Amygdala (tissue), 56 donors: ENCODE measurements at places on chromosomes 2 and 18.

DNA sequence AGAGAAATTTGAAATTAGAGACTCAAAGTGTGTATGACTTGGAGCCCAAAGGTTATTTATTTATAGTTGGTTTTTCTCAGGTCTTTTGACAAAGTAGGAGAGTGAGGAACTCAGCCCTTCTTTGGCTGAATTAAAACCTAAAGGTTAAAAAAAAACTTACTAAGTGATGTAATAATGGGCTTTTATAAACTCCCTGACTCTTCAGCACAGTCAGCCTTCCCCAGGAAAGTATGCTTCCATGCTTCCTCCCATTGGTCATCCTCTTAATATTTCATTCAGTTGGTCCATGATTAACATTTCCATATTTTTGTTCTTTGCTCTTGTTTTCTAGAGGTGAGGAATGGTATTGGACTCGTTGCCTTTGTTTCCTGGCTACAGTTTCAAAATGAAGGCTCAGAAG is 7.2 kb downstream of the ARPC2 start:
- DNase-seq, result no peak

DNA sequence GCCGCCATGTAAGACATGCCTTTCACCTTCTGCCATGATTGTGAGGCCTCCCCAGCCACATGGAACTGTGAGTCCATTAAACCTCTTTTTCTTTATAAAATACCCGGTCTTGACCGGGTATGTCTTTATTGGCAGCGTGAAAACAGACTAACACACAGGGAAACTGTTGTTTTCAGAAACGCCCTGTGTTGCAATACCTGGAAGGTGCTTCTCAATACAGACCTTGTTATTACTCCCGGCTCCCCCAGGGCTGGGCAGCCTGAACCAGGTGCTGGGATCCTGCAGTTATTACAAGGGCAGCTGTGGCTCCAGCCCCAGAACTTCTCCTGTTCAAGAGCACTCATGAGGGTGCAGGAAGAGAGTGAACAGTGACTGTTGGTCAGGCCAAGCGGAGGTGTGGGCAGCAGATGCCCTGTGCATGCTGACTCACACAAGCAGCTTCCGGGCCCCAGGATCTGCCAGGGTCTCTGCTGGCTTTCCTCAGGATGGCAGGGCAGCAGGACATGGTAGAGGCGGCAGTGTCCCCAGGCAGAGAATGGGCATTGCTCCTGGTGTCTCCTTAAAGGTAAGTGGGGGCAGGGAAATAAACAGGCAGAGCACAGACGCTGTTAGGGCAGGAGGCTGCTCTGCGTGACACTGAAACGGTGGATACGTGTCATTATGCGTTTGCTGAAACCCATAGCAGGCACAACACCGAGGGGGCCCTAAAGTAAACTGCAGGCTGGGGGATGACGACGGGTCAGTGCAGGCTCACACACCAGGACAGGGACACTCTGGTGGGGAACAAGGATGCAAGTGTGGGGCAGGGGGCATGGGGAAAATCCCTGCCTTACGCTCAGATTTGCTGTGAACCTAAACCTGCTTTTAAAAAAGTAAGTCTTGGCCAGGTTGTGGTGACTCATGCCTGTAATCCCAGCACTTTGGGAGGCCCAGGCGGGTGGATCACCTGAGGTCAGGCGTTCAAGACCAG is 89.1 kb downstream of the NDUFA10 start:
- DNase-seq, result no peak

- DNase-seq, result no peak
These were observed 4.9 kb upstream of the SIX2 start for GRCh38 chr2:45014016-45014702.

GRCh38 chr2:119059287-119059686 is 99.3 kb downstream of the C1QL2 start:
- DNase-seq, result no peak

- DNase-seq, result no peak
These were observed 51.7 kb downstream of the TGOLN2 start for GRCh38 chr2:85275984-85276540.

DNA sequence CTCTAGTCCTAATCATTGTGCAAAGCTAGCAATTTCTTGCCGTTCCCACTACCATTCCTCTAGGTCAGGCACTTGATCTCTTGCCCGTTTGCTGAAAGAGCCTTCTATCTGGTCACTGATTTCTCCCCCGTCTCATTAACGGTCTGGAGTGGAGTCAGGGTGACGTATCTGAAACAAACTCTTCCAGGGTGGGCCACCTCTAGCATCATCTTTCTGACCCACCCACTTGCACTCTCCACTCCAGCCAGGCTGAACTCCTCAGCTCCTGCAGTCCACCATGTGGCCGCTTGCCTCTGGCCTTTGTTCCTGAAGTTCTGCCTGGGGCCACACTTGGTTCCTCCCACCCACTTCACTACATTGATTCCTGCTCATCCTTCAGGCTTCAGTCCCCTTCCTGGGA is 13.3 kb downstream of the BCL2 start:
- no peak for DNase-seq

GRCh38 chr2:159807183-159808031 is 9.4 kb upstream of the CD302 start:
- DNase-seq, result no peak

DNA sequence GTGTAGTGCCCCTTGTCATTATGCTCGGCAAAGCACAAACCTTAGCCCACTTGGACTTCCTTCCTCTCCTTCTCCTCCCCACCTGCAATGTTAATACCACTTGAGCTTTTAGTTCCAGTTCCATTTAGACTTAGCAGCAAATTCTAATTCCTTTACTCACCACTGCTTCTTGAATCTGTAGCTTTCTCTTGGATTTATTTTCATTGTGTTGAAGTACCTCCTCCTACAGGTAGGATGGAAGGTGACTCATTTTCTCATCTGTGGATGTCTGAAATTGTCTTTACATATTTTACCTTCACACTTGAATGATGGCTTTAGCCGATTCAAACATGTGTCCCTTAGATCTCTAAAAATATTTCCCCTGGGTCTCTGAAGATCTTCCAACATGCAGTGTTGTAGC is 32.8 kb upstream of the BIN1 start:
- DNase-seq, result no peak

DNA sequence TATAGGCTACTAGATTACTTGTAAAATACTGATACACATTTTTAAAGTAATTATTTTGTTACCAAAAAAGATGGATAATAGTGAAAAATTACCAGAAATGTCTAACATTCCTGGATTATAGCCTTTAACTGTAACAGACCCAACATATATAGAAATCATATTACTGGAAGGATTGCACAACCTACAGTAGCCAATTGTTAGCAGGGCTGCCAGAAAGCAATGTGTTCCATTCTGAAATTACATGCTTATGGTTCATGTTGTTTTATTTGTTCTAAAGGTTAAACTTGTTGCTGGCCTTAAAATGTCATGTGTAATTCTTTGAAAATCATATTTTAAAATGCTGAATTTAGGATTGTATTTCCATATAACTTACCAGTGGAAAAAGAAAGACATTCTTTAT is 793.6 kb upstream of the ACVR2A start:
- no peak for DNase-seq

GRCh38 chr2:239355139-239355538 is 45.7 kb downstream of the HDAC4 start:
- no peak for DNase-seq

- DNase-seq, result no peak
These were observed 66.1 kb upstream of the RGPD5 start for GRCh38 chr2:109727929-109728447.

DNA sequence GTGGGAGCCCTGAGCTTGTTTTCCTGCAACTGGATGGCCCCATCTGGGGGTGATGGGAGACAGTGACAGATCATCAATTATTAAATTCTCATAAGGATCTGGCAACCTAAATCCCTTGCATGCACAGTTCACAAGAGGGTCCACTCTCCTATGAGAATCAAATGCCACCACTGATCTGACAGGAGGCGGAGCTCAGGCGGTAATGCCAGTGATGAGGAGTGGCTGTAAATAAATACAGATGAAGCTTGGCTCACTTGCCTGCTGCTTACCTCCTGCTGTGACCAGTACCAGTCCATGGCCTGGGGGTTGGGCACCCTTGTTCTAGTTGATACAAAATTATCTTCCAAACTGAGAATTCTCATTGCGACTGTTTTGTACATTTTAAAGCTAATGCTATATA is 258.6 kb downstream of the CTNNA2 start:
- DNase-seq, result no peak

- DNase-seq, result peak; percentile 38
These were observed 1.2 kb downstream of the ST3GAL5 start for GRCh38 chr2:85887566-85888019.

DNA sequence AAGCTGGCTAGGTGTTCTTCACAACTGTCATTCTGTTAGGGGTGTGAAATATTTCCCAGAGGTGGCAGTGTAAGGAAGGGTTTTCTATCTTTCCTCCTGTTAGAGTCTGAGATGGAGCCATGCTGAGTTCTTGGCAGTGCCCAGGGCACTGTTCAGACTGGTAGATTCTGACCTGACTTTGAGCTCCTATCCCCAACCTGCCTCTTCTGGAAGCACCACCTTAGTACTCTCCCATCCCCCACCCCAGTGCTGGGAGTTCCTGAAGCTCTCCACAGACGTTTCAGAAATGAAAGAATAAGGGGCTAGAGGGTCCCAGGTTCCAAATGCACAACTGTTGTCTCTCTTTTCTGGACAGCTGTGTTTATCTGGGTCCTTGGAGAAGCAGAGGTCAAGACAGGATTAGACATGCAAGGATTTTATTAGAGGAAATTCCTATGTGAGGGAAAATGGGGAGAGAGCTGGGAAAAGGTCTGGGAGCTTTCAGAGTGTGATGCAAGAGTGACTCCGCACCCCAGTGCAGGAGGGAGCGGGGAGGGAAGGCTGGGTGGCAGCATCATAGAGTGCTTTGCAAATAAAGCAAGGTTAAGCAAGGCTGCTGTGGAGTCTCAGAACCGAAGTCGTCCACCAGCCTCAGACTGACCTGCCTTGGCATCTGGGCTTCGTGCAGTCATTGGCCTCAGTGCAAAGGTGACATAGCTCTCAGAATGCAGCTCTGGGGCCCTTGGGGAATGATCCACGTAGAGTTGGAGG is 75.5 kb downstream of the SLC4A3 start:
- no peak for DNase-seq

- DNase-seq, result peak; percentile 84
These were observed at the start of gene PARD6G for GRCh38 chr18:80247393-80247841. PARD6G (minus strand) TSS chr18:80247514; CDS start chr18:80247348, 166 bp downstream.

GRCh38 chr2:70984576-70985282 is 6.3 kb downstream of the ANKRD53 start:
- no peak for DNase-seq

DNA sequence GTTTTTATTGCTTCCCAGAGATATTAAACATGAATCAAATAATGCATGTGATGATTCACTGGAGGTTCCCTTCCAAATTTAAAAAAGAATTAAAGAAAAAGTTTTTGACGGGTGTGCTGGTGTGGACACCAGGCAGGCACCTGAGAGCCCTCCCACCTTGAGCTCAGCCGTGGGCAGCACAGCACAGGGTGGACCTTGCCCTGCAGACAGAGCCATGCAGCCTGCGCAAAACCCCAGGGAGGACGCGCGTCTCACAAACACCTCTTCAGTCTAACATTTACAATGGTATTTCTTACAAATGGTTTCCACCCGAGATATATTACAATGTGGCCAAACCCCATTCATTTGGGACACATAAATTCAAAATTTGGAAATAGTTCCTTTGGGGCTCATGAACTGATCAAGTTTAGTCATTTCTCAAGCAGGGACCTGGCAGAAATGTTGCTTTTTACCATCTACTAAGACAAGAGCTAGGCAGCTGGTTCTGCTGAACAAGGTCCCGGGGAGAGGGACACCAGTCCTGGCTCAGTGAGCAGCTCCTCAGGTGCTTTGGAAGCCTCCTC is 45.4 kb downstream of the ODC1 start:
- no peak for DNase-seq

DNA sequence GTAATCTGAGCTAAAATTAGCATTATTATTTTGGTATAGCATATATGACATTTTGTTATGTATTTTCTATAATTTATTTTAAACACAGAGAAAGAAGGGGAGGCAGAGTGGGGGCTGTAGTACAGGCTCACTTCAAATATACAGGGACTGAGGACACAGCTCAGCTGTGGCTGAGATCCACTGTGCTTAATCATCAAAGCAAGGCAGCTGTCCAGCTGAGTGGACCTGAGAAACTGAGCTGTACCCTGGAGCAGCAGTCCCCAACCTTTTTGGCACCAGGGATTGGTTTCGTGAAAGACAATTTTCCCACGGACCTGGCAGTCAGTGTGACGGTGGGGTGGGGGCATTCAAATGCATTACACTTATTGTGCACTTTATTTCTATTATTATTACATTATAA is 687.2 kb downstream of the RNF144A start:
- no peak for DNase-seq

DNA sequence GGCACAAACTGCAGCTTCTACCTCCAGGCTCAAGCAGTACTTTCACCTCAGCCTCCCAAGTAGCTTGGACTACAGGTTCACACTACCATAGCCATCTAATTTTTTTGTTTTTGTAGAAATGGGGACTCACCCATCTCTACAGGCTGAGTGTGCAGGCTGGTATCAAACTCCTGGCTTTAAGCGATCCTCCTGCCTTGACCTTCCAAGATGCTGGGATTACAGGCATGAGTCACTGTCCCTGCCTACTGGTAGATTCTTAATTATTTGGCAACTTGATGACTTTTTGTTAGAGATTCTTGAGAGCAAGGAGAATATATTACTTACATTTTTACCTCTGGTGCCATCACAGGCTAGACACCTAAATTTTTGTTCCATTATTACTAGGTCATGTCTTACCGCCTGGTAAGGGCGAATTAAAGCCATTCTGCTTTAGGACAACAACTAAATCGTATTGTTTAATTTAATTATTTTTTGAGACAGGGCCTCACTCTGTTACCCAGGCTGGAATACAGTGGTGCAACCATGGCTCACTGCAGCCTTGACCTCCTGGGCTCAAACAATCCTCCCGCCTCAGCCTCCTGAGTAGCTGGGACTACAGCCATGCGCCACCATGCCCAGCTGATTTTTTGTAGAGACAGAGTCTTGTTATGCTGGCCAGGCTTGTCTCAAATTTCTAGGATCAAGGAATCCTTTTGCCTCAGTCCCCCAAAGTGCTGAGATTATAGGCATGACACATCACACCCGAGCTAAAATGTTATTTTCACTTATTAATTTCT is 15.7 kb downstream of the DYNC1I2 start:
- no peak for DNase-seq

GRCh38 chr18:79887181-79888000 is 64.1 kb downstream of the SLC66A2 start:
- no peak for DNase-seq

GRCh38 chr2:25700221-25700660 is 26.9 kb upstream of the DTNB start:
- no peak for DNase-seq

DNA sequence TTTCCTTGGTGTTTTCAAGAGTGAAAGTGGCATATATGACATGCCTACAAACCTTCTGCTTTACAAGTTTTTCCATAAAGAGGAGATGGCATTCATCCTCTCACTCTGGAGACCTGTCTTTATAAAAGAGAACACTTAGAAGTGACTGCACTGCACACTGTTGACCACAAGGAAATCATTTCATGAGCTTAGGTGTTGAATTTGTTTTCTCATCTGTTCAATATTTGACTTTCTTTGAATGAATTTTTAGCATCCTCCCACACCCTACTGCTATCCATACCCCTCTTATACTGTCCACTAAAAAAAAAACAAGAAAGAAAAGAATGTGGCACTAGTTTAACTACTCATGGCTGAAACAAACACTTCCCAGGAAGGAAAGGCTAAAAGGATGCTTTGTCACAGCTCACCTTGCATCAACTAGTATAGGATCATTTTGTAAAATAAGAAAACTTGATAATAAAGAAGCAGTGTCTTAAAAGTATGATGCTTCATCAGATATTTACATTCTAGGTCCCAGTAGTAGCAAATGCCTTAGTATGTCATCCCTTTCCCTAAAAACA is 83.0 kb downstream of the ACVR1 start:
- DNase-seq, result no peak
